ENCODE measurements at places on chromosomes 3 and 15.
A peak's percentile ranks its signal among the peaks of the same experiment; 100 is the strongest.

DNA sequence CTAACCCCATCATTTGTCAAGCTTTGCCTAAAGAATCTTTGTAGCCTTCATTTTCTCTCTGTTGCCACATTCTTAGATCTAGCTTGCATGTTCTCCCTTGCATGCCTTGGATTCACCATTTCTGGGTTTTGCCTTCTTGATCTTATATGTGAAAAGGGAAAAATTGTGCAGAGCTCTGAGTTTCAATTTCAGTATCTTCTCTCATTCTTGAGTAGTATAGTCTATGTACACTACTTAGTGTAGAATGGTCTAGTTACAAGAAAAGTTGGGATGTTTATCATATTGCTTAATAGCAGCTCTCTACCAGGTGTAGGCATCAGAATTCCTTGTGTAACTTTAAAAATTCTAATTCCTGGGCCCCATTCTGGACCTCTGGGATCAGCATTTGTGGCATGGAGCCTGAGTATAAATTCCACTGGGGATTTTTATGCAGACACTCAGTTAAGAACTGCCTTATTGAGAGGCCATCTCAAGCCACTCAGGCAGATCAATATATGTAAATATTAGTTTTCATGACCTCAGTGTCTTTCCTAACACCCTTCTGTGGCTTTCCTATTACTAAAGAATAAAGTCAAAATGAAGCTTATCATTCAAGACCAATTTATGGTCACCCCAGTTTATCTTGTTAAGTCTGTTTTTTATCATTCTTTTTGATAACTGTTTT, 23.4 kb downstream of the GTF2E1 start:
- no peak for DNase-seq

DNA sequence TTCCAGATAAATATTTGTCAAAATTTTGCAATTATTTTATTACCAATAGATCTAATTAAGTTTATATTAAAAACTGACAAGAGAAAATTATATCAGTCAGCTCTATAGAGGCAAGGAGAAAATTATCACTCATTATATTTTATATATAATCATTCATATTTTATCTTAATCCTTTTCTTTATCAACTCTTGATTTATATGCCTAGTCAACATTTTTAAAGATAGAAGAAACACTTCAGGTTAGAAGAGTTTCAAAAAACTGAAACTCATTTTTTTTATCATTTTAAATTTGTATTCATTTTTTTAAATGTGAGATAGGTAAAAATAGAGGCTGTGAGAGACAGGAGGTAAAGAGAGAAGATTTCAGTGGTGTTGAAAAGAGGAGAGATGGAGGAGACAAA, 217.3 kb upstream of the P2RY1 start:
- DNase-seq: no peak

DNA sequence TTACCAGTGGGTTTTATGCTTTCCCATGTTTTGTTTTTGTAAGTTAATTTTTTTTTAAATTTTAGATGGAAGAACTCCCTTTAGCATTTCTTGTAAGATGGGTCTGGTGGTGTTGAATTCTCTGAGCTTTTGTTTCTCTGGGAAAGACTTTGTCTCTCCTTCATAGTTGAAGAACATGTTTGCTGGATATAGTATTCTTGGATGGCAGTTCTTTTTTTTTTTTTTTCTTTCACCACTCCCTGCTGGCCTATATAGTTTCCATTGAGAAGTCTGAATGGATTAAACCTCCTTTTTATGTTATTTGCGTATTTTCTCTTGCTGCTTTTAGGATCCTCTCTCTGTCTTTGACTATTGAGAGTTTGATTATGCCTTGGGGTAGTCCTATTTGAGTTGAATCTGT, 18.1 kb downstream of the STXBP5L start:
- no peak for DNase-seq

GRCh38 chr3:192409838-192410683, 317.3 kb downstream of the FGF12 start:
- DNase-seq: peak; percentile 59

- peak; percentile 23 for DNase-seq
Observed at GRCh38 chr3:110296885-110297284, 774.7 kb upstream of the NECTIN3 start.

DNA sequence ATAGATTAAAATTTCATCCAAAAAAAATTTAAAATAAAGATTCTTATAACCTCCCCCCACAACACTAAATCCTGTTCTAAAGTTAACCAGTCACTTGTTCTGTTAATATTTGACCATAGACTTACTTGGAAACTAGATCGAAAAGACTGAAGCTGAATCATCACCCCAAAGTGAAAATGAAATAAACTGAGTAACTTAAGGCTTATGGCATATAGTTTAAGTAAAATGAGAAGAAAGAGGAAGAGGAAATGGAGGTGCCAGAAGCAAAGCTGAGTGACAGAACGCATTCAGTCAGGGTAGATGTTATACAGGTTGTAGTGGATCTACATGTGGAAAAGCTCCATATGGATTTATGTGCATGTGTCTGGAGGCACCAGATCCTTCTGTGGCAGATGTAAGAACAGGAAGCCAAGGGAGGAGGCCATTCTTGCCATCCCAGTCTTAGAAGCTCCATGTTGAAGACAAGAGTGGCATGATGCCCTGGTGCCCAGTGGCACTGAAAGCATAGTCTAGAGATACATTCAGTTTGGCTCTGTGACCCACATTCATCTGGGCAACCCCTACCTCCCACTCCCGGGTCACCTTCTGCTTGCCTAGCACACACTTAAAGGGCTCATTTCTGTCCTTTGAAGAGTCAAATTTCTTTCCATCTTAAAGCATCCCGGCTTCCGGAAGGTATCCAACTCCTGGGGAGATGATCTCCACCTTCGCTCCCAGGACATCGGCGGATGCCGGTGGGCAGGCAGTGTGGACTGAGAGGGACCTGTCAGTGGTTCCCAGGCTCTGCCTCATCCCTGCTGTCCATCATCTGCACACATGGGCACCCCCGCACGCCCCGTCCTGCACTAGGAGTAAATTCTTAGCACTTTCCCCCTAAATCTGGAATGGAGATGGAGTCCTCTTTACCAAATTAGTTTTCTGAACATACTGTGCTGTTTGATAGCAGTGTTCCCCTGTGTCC, 90.8 kb downstream of the NEO1 start:
- DNase-seq: no peak

DNA sequence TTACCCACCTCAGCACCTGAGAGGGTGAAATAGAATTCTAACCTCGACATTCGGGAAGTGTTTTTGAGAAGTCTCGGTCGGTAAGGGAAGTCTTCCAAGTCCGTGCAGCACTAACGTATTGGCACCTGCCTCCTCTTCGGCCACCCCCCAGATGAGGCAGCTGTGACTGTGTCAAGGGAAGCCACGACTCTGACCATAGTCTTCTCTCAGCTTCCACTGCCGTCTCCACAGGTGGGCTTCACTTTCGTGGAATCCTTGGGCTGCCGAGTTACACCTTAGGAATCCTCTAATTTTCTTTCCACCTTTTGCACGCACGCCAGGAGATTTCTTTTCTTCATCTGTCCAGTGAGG, 775 bp downstream of the CCNDBP1 start:
- peak; percentile 29 for DNase-seq

- no peak for DNase-seq
Observed at GRCh38 chr3:149004622-149005021, 13.3 kb downstream of the GYG1 start.

DNA sequence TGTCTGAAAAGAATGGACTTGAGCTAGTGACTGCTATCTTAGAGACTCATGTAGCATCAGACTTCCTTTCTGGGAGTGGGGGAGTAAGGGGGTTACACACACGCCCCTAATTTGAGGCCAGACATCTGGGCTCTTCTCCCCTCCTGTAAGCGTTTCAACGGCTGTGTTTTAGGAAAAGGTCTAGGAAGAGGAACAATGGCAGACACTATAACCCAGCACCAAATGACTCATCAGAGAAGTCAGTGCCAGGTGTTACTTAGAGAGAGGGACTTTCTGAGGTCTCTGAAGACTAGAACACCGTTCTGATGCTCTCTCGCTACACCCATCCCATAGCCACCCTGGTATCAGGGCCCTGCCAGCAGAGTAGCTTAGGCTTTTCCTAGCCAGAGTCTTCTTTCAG, 65.5 kb downstream of the SSUH2 start:
- no peak for DNase-seq

DNA sequence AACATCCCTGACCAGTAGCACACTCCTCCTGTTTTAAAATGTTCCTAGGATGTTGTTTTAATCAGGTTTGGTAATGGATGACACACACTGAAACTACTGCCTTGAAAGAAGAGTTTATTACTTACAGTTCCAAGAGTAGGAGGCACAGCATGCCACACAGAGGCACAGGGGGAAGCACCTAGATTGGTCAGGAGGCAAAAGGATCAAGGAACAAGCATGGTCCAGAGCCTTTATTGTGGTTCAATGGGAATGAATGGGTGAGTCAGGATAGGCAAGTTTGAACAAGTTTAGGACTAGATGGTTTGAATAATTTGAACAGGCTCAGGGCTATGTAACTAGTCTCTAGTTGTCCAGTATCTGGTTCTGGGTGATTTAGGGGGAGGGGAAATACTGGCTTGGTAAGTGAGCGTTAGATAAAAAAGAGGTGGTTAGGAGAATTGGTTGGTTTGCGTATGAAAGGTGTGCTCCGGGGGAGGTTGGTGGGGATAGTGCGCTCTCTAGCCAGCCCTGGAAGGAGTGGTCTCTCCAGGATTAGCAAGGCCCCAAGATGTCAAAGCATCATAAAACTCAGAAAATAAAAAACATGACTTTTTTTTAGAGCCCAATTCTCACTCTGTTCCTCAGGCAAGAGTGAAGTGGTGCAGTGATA, 35.1 kb downstream of the TMOD3 start:
- DNase-seq: no peak

DNA sequence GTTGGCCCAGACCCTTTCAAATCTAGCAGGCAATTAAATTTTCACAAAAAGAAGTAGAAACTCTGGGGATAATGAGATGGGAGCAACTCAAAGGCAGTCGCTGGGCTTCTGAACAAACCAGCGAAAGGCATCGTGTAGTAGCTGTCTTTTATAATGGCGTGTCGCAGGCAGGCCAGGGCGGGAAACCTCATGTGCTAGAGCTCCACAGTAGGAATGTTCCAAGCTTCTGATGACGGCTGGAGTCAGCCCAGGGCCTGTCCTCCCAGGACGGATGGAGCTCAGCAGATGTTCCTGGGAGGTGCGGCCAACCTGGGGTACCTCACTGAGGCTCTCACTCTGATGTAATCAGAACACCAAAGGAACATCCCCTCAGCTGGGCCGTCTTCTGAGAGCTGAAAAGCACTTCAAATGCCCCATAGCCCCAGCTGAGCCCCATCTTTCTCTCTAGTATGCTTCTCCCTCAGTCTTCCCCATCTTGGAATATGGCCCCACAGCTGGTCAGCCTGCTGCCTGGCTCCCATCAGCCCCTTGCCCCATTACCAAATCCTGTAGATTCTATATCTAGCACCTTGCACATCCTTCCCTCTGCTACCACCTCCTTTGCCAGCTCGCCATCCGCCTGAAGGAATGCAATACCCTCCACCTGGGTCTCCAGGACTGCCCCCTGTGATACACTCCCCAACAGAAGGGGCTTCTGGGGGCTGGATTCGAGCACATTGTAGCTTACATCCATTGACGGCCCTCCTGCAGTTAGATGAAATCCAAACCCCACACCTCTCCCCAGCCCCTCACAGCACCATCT, 54.9 kb upstream of the ATP2B2 start:
- DNase-seq: no peak

GRCh38 chr3:42701371-42702065, 1.1 kb downstream of the HHATL start:
- peak; percentile 92 for DNase-seq

DNA sequence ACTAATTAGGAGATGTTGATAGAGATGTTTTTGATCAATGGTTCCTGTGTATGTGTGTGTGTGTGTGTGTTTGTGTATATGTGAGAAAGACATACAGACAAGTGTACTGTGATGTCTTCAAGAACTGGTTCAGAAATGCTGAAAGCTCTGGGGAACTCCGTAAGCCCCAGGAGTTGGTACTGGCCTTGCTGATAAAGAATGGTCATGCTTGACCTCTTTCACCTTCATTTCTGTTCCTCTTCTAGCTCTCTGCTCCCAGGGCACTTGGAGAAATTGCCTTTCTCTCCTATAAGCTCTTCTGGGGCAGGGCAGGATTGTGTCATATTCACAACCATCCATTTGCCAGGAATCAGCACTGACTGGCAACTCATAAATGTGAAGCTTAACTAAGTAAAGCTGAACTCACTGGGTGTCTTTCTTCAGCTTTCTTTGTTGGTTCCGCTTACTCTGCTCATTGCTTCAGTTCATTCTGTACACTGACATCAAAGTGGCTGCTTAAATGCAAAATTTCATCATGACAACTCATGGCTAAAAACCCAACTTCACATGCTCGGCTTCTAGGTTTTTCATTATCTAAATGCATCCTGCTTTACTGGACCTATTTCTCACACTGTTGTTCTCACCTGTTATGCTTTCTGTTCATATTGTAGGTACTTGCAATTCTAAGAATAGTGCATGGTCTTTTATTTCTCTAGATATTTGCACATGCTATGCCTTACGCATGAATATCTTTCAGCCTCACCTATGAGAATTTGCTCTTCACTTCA, 162.1 kb upstream of the LYSMD4 start:
- no peak for DNase-seq

GRCh38 chr15:83899670-83900069, 245.7 kb downstream of the ADAMTSL3 start:
- DNase-seq: no peak

GRCh38 chr3:159499031-159499793, 489.4 kb upstream of the IL12A start:
- no peak for DNase-seq

DNA sequence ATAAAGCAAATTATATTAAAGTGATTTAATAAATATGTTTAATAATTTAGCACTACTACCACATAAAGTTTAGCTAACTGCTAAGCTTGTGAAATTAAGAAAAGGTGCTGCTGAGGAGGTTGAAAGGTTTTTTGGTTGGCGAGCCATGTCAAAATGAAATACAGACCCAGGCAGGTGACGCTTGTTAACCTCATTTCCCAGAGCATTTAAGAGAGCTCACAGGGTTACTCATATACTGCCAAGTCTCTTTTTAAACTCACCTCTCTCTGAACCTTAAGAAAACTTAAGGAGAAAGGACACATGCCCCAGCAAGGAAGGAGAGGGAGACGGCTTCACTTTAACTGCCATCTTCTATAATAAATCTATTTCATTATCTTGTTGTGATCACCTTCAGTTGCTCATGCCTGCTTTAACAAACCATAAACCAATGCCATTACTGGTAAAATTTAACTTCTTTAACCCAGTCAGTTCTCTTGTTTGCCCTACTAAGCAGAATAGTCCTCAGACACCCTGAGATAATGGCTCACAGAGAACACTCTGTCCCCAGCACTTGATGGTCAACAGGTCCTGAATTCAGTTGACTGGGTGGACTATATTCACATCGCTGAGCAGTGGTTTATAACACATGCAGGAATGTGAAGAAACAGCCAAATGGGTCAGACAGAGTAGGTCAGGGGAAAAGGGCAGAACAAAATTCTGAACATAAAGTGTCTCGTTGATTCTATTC, 540.1 kb downstream of the UNC13C start:
- no peak for DNase-seq

- DNase-seq: no peak
Observed at GRCh38 chr15:101206176-101206591, 45.7 kb downstream of the CHSY1 start.
